ENCODE measurements at places on chromosomes 6 and 20.

DNA sequence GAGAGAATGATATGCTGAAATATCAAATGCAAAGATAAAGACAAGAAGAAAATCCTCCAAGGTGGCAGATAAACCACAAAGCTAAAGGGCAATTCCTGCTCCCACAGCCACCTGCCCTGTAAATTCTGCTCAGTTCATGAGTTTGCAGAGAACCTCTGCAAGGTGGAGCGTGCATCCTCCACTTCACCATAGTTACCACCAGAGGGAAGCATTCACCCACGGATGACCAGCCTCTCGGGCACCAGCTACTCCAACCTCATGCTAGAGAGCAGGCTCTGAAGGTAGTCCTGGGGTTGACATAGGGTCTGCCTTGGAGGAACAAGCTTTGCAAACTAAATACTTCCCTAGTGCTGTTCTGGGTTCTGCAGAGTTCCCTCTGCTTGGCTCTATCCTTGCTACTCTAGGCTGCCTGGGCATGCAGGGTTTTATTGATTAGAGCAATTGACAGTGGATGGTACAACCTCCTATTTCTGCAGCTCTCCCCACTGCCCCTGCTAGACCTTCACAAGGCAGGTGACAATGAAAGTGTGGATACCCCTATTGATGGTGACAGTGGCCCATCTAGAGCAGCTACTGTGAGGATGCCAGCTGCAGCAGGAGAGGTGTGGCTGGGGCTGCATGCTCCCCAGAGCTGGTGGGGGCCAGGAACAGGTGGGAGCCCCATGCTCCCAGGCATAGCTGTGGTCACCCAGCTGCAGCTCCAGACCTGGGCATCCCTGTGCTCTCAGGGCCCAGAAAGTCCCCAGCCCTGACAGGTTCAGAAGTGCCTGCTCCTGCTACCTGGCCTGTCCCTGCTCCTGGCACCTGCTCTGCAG, 51.1 kb downstream of the GGTLC1 start:
- DNase-seq, result peak; percentile 59

- no peak for DNase-seq
Observed at GRCh38 chr6:47196113-47196512, 113.6 kb downstream of the TNFRSF21 start.

GRCh38 chr6:45684476-45684875, 306.7 kb upstream of the SUPT3H start:
- no peak for DNase-seq

- no peak for DNase-seq
Observed at GRCh38 chr20:50848341-50848808, 53.5 kb downstream of the BCAS4 start.

- DNase-seq, result peak; percentile 64
Observed at GRCh38 chr6:53347921-53348370, 804 bp downstream of the ELOVL5 start.

DNA sequence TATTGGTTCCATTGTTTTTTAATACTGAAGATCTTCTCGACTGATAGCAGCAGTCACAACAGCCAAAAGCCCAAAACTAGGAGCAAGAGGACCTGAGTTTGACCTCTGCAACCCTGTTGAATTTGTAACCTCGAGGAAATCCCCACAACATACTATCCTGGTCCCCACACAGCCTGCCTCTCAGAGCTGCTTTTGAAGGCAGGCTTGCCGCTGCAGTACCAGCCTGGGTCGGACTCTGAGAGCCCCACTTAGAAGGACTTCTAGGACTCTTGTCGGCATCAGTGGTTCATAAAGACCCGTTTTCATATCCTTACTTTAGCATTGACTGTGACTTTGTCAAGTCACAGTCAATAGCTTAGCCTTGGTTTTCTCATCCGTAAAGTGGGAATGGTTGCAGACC, 49.3 kb downstream of the EBF4 start:
- no peak for DNase-seq

- no peak for DNase-seq
Observed at GRCh38 chr6:128271527-128271926, 248.9 kb downstream of the PTPRK start.

DNA sequence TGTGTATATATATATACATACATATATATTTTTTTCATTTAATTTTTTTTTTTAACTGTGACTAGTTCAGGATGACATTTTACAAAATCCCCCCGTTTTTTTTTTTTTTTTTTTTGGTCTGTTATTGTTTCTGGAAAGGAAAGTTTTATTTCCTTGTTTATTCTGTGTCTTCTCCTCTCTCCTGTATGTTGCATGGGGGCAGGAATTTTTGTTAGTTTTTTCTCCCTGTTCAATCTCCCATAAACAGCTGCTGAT, 32.4 kb upstream of the TXLNB start:
- no peak for DNase-seq

Measured in stimulated activated CD4-positive, alpha-beta T cell treated with anti-CD3 and anti-CD28 coated beads, Interleukin-2, amount 100 ng/mL, for 24 hours (primary cell).